ENCODE measurements at places on chromosomes 5 and 9.

GRCh38 chr5:144404672-144405071, 234.0 kb downstream of the KCTD16 start:
- no peak for DNase-seq

DNA sequence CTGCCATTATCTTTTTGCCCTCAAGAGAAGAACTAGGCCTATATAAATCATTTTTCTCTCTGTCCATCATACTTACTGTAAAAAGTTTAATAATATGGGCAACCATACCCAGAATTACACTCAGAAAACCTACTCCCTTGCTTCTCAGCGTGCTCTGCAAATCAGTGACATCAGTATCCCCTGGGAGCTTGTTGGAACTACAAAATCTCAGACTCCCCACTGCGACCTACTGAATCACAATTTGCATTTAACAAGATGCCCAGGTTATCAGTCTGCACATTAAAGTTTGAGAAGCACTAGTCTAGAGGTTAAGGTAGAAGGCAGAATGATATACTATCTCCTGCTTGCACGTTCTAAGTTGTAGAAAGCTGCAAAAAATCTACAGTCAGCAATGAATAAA, 127.2 kb downstream of the MLLT3 start:
- no peak for DNase-seq

GRCh38 chr5:59407967-59408366, 485.6 kb downstream of the PDE4D start:
- DNase-seq, result no peak

DNA sequence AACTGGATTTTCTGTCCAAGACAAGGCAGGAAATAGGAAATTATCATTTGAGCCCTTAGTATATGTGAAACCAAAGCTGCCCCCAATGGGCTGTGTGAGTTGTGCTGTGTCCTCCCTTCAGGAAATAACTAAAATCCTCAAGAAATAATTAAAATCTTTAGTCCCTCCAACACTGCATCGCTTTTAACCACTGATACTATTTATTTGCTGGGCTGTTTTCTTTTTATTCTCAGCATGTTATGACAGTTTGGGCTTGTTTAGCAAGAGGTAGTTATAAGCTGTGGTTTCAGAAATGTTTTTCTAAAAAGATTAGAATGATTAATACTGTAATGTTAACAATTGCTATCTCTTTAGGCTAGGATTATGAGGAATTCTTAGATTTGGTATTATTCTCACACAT, 187.0 kb upstream of the KCNN2 start:
- no peak for DNase-seq

DNA sequence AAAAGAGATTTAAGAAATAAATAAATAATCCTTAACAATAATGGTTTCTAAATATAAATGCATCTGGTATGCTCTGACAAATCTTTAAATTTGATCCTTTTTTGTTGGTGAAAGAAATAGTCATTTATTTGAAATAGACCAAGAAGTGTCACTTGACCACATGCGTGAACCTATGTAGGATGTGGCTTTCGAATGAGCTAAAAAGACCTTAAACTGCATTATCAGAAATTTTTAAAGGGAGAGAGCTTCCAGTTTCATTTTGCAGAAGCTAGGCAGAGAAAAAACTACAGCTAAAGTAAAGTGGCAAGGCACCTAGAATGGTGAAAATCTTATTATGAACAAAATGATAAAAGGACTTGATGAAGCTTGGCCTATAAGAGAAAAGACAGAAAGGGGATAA, 309.2 kb upstream of the EFNA5 start:
- no peak for DNase-seq

DNA sequence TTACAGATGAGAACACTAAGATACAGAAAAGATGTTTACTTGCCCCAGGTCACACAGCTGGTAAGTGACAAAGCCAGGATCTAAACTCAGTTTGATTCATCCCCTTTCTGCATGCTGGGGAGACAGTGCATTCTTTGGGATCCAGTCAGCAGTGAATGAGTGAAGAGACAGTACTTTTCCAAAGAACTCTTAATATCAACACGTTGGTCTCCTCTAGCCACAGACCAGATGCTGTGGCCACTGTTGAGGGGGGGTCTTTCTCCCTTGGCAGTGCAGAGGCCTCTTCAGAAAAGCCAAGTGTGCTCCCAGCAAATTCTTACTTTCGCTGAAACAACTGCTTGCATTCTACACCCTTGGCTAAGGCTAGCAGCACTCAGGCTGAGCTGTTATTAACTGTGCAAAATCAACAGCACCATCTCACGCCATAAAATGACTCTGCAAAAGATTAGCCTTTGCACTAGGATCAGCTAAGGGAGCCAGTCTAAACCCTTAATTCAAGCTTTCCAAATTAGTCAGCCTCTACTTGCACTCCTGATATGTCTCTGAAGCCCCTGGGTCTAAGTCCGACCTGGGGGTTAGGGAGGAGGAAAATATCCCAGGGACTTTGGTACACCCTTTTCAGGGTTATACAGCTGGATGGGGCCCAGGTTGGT, 4.8 kb upstream of the TMEM171 start:
- DNase-seq, result peak; percentile 41

DNA sequence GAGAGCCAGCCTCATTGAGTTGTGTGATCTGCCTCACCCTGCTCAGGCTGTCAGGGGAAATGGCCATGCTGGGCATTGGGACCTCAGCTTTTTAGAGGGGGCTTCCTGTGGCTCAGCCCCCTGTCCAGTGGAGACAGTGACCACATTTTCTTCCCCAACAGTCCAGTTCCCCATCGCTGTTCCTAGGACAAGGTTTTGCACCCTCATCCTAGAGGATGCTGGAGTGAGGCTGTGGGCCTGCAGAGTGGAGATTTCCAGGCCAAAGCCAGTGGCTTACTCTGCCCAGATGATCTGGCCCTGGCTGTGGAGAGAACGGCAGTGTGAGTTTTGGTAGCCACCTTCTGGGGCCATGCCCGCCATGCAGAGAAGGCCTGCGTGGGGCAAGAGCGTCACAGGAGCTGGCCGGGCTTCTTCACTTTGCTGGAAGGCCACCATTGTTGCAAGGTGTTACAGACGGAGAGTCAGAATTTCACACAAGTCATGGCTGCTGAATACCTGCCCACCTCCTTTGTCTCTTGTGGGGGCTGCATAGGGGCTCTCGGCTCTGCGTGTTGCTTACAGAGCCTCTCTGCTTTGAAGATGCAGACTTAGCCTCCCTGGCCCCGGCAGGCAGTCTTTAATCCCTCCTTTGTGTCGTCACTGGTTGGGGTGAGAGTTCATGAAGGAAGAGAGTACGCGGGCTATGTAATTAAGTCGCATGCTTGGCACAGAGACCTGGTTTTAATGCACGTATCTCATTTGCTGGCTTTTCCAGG, 35.2 kb upstream of the PITX1 start:
- no peak for DNase-seq

DNA sequence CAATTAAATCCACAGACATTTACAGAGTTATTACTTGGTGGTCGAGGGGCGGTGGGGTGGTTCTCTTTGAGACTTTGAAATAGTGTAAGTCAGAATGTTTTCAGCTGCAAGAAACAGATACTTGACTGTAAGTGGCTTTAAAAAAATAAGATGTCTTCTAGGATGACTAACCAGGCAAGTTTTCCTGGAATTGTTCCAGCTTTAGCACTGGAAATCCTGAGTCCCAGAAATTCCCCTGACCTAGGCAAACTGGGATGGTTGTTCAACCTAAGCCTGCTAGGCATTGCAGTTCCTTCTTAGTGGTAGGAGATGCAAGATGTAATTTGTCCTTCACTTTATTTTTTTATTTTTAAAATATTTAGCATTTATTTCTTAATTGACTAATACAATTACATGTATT, 169.5 kb upstream of the POC5 start:
- peak; percentile 53 for DNase-seq

- DNase-seq, result no peak
Observed at GRCh38 chr9:110101531-110102161, 106.3 kb downstream of the C9orf152 start.

DNA sequence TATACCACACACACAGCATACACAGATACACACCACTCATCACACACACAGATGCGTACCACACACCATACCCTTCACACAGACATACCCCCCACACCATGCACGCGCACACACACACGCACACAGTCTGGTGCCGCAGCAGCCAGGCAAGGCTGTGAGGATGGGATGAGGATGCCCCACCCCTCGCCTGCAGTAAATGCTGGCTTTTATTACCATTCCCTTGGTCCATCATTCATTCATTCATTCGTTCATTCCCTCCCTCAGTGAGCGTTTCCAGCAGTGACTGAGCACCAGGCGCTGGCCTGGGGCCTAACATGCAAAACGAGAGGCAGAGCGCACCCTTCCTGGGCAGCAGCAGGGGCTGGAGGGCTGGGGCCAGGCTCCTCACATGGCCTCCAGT, 51.7 kb upstream of the FCN2 start:
- DNase-seq, result no peak

GRCh38 chr9:136268318-136268717, 22.7 kb upstream of the QSOX2 start:
- DNase-seq, result peak; percentile 13

DNA sequence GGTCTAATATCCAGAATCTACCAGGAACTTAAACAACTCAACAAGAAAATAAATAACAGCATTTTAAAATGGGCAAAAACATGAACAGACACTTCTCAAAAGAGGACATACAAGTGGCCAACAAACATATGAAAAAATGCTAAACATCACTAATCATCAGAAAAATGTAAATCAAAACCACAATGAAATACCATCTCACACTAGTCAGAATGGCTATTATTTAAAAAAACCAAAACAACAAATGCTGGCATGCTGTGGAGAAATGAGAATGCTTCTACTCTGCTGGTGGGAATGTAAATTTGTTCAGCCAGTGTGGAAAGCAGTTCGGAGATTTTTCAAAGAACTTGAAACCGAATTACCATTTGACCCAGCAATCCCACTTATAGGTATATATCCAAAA, 63.1 kb downstream of the ADAMTS6 start:
- no peak for DNase-seq

GRCh38 chr5:114734238-114734637, 372.4 kb downstream of the KCNN2 start:
- DNase-seq, result no peak

DNA sequence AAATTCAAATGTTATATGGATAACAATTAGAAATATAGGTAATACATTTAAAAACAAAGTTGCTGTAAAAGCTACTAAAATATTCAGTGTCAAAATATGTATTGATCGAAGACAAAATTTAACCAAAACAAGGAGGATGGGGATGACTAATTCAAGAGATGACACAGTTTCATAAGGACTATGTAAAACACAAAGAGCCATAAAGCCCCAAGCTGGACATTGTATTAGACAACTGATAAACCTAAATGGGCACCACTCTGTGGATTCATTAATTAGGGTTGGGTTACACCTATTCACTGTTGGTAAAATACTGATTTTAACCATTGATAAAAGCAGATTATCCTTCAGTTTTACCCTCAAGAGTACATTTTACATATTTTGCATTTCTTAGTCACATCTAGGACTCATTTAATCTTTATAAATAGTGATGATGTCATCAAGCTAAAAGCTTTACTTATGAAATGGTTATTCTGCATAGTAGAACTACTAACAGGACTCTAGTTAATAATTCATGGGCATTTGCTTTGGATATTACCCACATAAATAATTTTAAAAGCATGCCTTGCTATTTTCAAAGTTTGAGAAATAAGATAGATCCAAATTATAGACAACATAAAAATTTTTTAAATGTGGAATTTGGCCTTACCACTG, 13.7 kb downstream of the TUT7 start:
- DNase-seq, result no peak

- no peak for DNase-seq
Observed at GRCh38 chr9:13616491-13617035, 337.1 kb upstream of the MPDZ start.

DNA sequence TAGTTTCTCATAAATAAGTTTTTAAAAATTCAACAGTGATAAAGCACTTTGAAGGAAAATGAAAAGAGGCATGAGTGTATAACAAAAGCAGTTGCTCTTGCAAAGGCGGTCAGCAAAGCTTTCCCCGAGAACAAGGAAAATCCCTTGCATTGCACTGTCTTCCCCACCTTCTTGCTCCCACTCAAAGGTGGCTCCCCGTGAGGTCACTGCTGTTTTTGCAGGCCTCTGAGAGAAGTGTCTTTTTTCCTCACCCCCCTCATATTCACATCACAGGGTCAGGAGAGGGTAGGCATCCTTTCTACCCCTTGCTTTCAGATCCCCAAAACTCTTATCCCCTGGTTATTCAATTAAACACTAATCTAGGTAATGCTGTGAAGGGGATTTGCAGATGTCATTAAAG, 15.2 kb upstream of the SLC36A1 start:
- DNase-seq, result no peak

DNA sequence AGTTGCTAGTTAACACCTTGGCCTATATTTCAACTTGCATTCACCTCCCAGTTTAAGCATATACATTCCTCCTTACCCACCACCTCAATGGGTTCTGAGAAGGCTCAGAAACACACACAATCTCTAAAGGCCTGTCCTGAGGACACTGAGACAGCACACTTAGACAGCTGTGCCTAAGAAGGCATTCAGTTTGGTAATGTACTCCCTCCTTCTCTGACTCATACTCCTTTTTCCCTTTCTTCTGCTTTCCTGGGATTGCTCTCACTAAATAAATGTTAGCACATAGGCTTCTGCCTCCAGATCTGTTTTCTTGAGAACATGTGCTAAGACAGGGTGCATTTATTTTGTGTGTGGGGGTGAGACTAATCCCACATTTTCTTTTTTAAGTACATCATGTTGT, 456.8 kb upstream of the CDH6 start:
- peak; percentile 22 for DNase-seq

- DNase-seq, result peak; percentile 64
Observed at GRCh38 chr9:72856972-72857623, 95.8 kb downstream of the ALDH1A1 start.

- no peak for DNase-seq
Observed at GRCh38 chr5:36902353-36902752, 25.8 kb downstream of the NIPBL start.

DNA sequence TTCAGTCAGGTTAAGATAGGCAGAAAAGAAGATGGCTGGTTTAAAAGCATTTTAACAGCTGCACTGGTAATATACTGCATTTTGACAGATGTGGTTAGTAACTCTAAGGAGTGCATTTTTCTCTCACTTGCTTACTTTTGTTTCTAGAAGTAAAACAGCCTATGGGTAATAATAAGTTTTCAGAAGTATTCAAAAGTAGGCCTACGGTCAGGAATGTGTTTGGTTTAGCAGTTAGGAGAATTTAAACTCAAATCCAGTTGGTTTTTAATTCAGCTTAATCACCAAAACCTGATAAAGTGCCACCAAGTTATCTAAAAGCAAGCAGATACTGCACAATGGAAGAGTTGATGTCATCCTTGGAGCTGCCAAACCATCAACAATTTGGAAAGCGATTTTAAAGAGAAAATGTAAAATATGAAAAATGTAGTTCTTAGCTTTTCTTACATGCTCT, 160.3 kb downstream of the ARSB start:
- DNase-seq, result no peak

DNA sequence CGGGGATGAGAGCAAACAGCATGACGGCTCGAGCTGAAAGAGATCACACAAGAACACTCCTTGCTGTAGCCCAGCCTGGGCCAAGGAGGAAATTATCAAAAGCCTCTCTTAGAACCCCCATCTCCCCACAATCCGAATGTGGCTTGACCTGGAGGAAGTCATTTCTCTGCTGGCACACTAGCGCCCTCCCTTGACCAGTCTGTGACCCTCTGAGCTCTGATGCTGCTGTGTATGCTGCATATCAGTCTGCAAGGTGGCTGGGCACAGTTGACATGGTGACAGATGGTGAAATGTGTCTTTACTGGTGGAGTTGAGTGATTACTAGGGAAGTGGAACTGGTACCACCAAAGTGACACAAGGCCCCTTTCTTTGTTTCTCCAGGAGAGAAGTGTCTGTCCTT, 3.3 kb downstream of the SLC46A2 start:
- peak; percentile 13 for DNase-seq
